ENCODE measurements at places on chromosomes 16 and 17. TPM values are rescaled to one million over a fixed set of nuclear protein-coding genes. Genes with fewer than 3 reads are reported as not detected.
A peak's percentile ranks its signal among the peaks of the same experiment; 100 is the strongest.

Gene PYY
- not detected for total RNA-seq

Gene RABEP1
- 53.3 TPM for total RNA-seq

Gene ZNF385C
- not detected for total RNA-seq

Gene HOXB5
- total RNA-seq = not detected

Gene ANKRD40CL
- not detected for total RNA-seq

Gene ZNF469
- 1.3 TPM for total RNA-seq

Gene SPEM1
- total RNA-seq = not detected

Gene NGFR
- total RNA-seq = 0.07 TPM

Gene C16orf96
- total RNA-seq = not detected

Gene C17orf50
- not detected for total RNA-seq

Gene TNK1
- total RNA-seq = 0.26 TPM

Gene SLC38A8
- not detected for total RNA-seq

Gene TEX14
- total RNA-seq = under 0.01 TPM

Gene CMTM1
- total RNA-seq = 2.9 TPM

Gene C17orf67
- 1.4 TPM for total RNA-seq

DNA sequence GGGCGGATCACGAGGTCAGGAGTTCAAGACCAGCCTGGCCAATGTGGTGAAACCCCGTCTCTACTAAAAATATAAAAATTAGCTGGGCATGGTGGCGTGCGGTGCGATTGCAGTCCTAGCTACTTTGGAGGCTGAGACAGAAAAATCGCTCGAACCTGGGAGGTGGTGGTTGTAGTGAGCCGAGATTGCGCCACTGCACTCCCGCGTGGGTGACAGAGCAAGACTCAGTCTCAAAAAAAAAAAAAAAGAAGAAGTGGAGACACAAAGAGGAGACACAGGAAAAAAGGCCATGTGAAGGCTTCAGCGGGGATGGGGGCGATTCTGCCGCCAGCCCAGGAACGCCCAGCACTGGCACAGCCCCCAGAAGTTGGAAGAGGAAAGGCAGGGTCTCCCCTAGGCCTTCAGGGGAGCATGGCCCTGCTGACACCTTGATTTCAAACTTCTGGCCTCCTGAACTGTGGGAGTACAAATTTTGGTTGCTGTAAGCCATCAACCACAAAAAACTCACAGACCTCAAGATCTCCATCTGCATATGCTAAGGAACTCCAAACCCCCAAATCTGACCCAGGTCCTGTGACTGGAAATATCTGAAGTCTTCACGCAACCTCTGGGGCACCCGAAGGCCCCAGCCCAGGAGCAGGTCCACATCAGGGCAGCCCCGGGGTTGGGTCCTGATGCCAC lies 7.0 kb downstream of the SGSH start:
- no peak for DNase-seq

- no peak for DNase-seq
Measured at GRCh38 chr17:20952183-20952582, 90.6 kb downstream of the USP22 start.

GRCh38 chr17:75795820-75796607 lies 11.4 kb downstream of the UNK start:
- DNase-seq = no peak

DNA sequence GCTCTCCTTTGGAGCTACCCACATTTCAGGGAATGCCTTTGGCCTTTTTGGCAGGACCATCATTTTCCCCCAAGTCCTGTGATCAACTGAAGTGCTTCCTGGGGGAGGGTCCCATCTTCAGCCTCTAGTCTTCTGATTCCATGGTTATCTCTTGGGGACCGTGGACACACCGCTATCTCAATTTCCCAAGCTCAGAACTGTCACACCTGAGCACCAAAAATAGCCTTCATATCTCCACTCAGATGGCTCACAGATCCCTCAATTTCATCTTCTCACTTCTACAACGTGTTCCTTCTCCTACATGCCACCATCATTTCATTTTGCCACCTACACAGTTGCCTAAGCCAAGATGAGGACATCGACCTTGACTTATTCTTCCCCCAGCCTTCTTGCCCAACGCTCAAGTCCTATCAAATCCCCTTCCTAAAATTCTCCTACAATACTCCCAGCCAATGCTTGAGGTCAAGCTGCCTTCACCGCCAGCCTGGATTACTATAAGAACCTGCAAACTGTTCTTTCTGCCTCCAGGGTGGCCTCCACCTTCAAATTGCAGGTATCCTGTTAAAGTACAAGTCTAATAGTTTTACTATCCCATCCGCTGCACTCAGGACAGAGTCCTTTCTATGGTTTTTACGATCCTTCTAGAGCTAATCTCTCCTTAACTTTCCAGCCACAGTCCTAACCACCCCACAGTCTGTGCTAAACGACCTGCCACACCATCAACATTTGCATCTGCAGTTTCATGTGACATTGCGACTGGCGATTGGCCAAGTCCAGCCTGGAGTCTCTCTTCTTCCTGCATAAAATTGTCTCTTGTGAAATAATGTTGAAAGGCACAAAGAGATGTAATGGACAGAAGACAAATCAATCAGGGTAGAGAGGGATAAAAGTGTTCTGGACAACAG lies 6.2 kb downstream of the ATP6V0D1 start:
- DNase-seq = no peak

GRCh38 chr16:4365014-4365406 lies 6.6 kb upstream of the VASN start:
- DNase-seq = no peak

- no peak for DNase-seq
Measured at GRCh38 chr17:19706791-19707727, 9.3 kb downstream of the SLC47A2 start.

- no peak for DNase-seq
Measured at GRCh38 chr17:49887744-49888360, 40.0 kb upstream of the TAC4 start.

GRCh38 chr17:73188011-73188410 lies 4.8 kb upstream of the COG1 start:
- no peak for DNase-seq

DNA sequence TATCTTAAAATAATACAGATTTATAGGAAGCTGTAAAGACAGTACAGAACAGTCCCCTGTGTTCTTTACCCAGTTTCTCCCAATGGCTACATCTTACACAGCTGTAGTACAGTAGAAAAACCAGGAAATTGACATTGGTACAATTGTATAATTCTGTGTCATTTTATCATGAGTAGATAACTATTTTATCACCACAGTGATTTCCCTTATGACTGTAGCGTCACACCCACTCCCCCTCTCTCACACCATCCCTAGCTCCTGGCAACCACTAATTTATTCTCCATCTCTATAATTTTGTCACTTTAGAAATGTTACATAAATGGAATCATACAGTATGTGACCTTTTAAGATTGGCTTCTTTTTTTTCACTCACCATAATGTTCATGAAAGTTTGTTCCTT lies 30.9 kb downstream of the CLTC start:
- DNase-seq = no peak

GRCh38 chr17:37781451-37781850 lies 36.6 kb upstream of the HNF1B start:
- DNase-seq = no peak

- no peak for DNase-seq
Measured at GRCh38 chr17:5055543-5055942, 20.3 kb upstream of the SLC52A1 start.

GRCh38 chr17:22217135-22217534 lies 524.8 kb downstream of the KCNJ18 start:
- no peak for DNase-seq

DNA sequence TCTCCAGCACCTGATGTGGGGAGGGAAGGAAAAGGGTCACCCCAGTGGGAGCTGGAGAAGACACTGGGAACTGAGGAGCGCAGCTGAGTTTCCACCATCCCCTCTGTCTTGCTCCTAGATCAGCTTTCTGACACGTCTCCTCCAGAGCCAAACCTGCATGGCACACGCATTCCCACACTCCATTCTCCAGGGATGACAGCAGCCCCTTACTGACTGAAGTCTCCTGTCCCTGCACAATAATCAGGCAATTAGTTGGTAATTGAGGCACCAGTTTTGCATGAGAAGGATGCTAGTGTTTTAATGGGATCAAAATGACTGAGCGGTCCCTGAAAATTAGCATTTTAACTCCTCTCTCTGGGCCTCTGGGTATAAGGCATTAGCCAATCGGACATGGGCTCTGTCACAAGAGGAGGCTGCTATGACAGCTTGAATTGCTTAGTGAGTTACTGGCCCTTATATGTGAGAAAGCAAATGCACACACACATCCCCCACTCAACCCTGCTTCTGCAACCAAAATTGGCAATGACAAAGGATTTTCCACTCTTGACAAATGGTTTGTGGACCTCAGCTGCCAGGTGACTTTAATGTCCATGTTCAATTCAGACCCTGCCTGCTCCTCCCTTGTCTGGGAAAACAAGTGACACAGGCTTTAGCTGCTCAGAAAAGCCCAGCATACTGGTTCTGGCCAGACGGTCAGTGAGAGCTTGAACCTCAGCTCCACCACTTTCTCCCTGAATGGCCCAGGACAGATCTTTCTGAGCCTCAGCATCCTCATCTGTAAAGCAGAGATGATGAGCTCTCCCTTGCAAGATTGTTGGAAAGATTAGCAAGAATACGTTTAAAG lies 57.2 kb upstream of the SREBF1 start:
- no peak for DNase-seq

GRCh38 chr17:9788601-9789000 lies 2.8 kb downstream of the DHRS7C start:
- DNase-seq = no peak

DNA sequence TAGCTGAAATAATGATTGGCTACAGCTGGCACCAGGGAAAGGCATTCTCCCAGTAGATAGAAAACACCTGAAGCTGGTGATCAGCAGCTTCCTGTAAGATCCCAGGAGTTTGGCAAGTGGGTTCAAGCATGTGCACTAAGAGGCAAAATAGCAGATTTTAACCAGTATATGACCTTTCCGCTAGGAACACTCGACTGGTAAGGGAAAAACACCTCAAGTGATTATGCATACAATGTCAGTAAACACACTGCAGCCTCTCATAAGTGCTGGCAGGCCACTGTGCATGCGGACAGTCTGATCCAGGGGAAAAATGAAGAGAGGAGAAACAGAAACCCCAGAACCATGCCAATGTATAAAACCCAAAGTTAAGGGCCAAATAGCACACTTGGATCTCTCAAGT lies 49.0 kb upstream of the HLF start:
- no peak for DNase-seq

- DNase-seq = peak; percentile 80
Measured at GRCh38 chr17:69870091-69870530, 204.9 kb upstream of the KCNJ16 start.

DNA sequence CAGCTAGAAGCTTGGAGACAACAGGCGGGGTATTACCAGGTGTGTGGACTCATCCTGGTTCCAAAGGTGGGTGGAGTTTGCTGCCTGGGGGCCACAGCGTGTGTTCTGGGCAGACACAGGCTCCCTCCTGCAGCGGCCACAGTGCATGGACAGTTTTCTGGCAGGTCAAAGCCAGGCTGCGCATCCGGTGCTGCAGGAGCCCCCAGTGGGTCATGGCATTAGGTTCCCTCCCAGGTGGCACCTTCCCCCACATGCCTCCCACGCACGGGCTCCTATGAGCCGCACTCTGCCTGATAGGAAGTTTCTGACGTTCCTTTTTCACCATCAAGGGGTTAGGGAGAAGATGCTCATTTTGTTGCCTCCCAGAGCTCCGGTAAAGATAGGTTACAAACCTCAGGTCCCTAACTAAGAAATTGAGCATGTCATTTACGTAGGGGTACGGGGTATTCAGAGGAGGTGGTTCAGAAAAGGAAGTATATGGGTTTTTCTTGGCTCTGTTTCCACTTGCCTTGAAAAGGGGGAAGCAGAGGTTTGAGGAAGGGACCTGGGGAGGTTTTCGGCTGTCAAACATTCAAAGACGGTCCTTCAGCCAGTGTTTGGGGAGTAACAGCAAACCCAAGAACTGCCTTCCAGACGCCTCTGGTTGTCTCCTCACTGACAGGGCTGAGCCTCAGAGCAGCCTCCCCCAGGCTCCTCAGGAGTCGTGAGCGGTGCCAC lies 32.7 kb upstream of the NAT9 start:
- DNase-seq = no peak

DNA sequence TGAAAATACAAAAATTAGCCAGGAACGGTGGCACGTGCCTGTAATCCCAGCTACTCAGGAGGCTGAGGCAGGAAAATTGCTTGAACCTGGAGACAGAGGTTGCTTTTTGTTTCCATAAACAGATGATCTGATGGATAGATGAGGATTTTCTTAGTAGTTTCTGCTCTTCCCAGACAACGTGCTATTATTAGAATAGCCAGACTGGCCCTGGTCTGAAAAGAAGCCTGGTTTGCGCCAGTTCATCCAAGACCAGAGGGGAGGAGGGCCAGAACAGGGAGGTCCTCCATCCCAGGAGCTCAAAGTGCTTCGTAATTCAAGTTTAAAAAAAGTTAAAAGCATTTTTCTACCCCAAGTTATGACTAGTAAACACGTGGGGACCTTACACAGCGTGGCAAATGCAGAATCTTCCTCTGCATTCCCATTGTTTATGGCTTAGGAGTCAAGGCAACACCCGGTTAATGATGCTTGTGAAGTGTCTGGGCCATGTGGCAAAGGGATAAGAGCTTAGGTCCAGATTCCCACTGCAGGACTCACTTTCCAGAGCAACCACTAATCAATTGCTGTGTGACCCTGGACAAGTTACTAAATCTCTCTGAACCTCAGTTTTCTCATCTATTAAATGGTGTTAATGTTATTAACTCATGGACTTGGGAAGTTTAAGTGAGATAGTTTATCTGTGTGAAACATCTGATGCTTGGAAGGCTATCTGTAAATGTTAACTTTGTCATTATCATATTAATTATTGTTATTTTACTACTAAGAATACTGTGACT lies 205.4 kb downstream of the CCDC182 start:
- no peak for DNase-seq

- no peak for DNase-seq
Measured at GRCh38 chr17:61335845-61336655, 63.6 kb upstream of the TBX2 start.

DNA sequence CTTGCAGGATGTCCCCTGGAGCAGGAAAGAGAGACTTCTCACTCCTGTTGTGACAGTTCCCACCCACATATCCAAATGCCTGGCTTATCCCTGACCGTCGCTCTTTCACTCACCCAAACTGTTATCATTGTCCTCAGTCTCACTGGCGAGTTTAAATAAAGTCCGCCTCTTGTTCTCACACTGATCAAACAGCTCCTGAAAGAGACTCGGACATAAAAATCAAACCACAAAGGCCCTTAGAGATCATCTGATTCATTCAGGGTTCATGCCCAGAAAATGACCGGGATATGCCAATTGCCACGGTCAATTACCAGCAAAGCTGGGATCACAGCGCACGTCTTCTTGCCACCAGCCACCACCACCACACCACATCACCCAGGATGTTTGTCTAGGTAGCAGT lies 19.9 kb downstream of the GGA3 start:
- no peak for DNase-seq

GRCh38 chr17:74094651-74095050 lies 108.8 kb upstream of the RPL38 start:
- no peak for DNase-seq

DNA sequence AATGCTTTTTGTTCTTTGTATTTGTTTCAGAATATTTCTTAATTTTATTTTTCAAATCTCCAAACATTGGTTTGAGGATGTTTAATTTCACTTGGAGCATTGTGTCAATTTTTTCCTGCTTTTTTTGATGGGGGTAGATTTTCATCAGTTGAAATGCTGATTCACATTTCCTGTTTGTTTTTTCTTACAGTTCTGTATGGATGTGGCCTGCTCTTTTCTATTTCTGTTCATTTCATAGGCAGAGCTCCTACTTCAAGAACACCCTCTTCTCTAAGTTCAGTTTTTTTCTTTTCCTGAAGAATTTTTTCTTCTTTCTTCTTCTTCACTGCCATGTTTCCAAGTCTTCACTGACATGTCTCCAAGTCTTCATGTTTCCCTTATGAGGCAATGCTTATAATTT lies 8.8 kb downstream of the MBTD1 start:
- no peak for DNase-seq
